Upper lobe of right lung (tissue), 1 donor: ENCODE measurements at places on chromosomes 2 and 18. TPM values are rescaled to one million over a fixed set of nuclear protein-coding genes. Genes with fewer than 3 reads are reported as not detected.
A peak's percentile ranks its signal among the peaks of the same experiment; 100 is the strongest.

Gene EPG5
- total RNA-seq: 38.5 TPM

Gene NT5DC4
- total RNA-seq: not detected

Gene TCF23
- total RNA-seq: not detected

Gene RUFY4
- not detected for total RNA-seq

Gene OR6B2
- not detected for total RNA-seq

DNA sequence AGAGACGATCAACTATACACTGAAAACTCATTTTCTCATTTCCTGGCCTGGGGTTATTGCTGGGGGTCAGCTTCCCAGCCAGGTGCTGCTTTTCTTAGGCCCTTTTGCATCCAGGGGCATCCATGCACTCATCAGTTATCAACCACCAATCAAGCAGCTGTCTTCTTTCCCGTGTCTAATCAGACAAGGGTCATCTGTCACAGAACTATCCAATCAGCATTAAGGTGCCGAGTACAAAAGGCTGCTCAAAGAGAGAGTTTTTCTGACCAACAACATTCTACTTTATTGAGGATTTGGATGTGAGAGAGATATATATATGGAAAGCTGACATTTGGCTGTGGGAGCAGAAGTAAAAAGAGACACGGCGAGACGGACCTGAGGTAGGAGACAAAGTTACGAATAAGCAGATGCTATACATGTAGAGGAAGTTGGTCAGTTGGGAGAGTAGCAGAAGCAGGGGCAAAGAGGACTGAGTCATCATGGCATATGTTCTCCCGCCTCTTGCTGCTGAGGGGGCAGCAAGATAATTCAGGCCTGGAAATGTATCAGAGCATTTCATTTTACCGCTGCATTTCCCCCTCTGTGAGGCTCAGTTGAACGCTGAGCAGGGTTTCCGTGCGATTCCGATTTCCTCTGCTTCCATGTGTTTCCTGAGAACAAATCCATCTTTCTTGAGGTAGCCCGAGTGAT is 129.3 kb downstream of the NUP35 start:
- no peaks in the 10 kb centered on the region for H3K27me3 ChIP-seq
- H3K4me3 ChIP-seq: no peak overlapping the region
- no peaks in the 10 kb centered on the region for H3K4me1 ChIP-seq
- no peaks in the 10 kb centered on the region for H3K36me3 ChIP-seq

GRCh38 chr2:159366538-159366937 is 80.0 kb upstream of the WDSUB1 start:
- H3K4me1 ChIP-seq: no peaks in the 10 kb centered on the region
- no peak overlapping the region for H3K4me3 ChIP-seq
- H3K27ac ChIP-seq: no peak overlapping the region
- H3K27me3 ChIP-seq: no peaks in the 10 kb centered on the region

- no peak for DNase-seq
- peaks cover 7% of the 10 kb centered on the region for H3K4me1 ChIP-seq
- no peaks in the 10 kb centered on the region for H3K27me3 ChIP-seq
- no peak overlapping the region for H3K4me3 ChIP-seq
- no peak overlapping the region for H3K27ac ChIP-seq
Measured at GRCh38 chr18:78245451-78245850, 734.2 kb upstream of the SALL3 start.

- H3K4me1 ChIP-seq: no peaks in the 10 kb centered on the region
- DNase-seq: no peak
- no peaks in the 10 kb centered on the region for H3K27me3 ChIP-seq
- no peak overlapping the region for H3K4me3 ChIP-seq
- no peak overlapping the region for H3K27ac ChIP-seq
- H3K36me3 ChIP-seq: no peaks in the 10 kb centered on the region
Measured at GRCh38 chr2:216520112-216520511, 21.5 kb downstream of the RPL37A start.

- peak; percentile 73 for DNase-seq
- peaks cover 6% of the 10 kb centered on the region for H3K4me1 ChIP-seq
- no peak overlapping the region for H3K4me3 ChIP-seq
- H3K27ac ChIP-seq: no peak overlapping the region
- no peaks in the 10 kb centered on the region for H3K27me3 ChIP-seq
Measured at GRCh38 chr2:119282996-119283511, 59.4 kb downstream of the STEAP3 start.

DNA sequence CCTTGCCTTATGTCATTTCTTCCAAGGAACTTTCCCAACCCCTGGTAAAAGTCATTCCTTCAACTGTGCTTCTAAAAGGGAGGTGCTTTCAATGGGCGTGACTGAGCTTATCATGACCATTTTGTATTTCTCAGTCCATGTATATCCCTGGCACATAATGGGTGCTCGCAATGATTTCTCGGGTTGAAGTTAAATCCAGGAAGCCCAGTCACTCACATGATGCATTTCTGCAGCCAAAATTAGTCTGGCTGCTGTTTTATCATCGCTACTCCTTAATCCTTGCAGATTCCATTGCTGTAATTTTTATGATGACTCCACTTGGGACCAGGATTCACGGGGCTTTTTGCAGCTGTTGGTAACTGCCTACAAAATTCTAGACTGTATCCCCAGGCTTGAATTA is 25.9 kb upstream of the RFX8 start:
- H3K36me3 ChIP-seq: no peaks in the 10 kb centered on the region
- DNase-seq: no peak
- H3K4me3 ChIP-seq: no peak overlapping the region
- no peaks in the 10 kb centered on the region for H3K27me3 ChIP-seq
- H3K27ac ChIP-seq: no peak overlapping the region

DNA sequence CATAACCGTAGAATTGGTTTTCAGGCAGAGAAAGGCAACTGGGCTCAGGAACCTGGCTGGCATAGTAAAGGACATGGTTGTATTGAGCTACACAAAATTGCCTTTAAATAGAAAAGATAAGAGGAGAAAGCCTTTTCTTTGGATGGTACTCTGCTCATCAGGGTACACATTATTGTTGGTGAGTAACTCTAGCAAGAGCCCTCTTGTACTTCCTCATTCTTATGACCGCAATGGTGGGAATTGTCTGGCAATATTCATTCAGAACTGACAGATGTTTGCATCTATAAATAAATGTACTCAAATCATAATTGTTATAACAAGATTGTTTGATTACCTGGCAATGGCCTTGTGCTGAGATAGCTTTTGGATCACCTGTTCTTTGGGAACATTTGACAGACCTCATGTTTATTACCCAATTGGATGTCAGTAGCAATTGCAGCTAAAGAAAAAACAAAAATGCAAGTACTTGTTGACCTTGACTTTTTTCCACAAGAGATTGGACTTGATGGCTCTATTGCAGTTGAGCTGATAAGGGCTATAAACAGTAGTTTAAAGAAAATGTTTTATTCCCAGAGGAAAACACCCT is 43.9 kb downstream of the MEIS1 start:
- no peak for DNase-seq
- no peak overlapping the region for H3K27ac ChIP-seq
- H3K4me3 ChIP-seq: no peak overlapping the region
- no peaks in the 10 kb centered on the region for H3K27me3 ChIP-seq
- no peaks in the 10 kb centered on the region for H3K36me3 ChIP-seq

DNA sequence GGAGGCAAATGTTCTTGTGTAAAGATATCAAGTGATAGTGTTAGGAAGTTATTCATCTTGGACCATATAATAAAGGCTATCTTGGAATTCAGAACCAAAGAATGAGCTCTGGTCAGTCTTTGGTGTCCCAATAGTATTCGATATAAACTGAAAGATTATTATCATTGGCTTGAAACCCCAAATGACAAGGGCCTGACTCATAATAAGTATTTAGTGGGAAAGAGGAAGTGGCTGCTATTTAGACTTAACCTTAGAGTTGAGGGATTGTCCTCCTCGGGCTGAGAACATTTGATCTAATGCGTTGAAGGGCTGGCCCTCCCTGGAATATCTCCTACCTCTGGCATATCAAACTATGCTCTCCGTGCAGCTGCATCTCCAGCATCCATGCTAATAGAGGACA is 67.5 kb downstream of the CDH20 start:
- H3K4me3 ChIP-seq: no peak overlapping the region
- H3K27ac ChIP-seq: no peak overlapping the region
- no peaks in the 10 kb centered on the region for H3K36me3 ChIP-seq
- no peaks in the 10 kb centered on the region for H3K27me3 ChIP-seq
- DNase-seq: no peak

GRCh38 chr2:230422149-230422548 is 6.1 kb downstream of the SP100 start:
- H3K27ac ChIP-seq: no peak overlapping the region
- peaks cover 92% of the 10 kb centered on the region for H3K4me1 ChIP-seq
- H3K4me3 ChIP-seq: no peak overlapping the region
- peaks cover 5% of the 10 kb centered on the region for H3K36me3 ChIP-seq
- DNase-seq: no peak

DNA sequence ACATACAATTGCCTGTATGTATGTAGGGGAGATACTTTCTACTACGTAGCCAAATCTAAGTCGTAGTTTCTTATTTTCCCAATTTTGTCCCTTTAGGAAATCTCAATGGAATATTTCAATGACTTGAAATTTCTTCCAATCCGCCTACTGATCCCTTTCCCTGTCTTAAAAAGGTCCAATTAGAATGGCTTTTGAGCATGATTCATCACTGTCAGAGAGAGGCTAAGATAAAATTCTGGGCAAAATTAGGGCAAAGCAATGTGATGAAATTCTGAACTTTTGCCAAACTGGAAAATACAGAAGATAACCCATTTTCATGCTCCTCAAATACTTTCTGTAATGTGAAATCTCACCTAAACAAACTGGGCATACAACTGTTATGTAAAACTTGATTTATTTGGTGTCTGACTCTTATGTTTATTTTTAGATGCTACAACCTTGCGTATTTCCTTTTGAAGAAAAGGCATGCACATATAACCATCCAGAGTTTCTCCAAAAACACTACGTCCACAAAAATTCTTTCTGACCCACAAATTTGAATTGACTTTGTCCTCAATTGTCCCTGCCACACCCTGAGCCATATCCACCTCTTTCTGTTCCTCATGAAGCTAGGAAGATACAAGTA is 147.1 kb downstream of the IKZF2 start:
- H3K36me3 ChIP-seq: no peaks in the 10 kb centered on the region

DNA sequence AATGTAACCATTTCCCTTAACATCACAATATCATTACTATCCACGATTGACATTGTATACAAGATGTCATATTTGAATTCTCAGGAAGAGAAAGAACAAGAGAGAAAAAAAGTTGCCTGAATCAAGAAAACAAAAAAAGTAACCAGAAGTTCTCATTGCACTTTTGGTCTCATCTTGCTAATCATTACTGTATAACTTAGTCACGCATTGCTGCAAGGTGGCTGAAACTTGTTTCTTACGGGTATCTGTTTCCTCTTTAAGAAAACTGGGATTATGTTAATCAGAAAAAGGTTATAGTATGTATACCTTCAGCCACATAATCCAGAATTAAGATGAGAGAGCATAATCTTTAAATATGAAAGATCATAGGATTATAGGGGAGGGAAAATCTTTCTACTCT is 639.7 kb upstream of the SYT4 start:
- H3K4me3 ChIP-seq: no peak overlapping the region
- H3K4me1 ChIP-seq: no peaks in the 10 kb centered on the region
- H3K27me3 ChIP-seq: no peaks in the 10 kb centered on the region
- no peak overlapping the region for H3K27ac ChIP-seq
- no peaks in the 10 kb centered on the region for H3K36me3 ChIP-seq

DNA sequence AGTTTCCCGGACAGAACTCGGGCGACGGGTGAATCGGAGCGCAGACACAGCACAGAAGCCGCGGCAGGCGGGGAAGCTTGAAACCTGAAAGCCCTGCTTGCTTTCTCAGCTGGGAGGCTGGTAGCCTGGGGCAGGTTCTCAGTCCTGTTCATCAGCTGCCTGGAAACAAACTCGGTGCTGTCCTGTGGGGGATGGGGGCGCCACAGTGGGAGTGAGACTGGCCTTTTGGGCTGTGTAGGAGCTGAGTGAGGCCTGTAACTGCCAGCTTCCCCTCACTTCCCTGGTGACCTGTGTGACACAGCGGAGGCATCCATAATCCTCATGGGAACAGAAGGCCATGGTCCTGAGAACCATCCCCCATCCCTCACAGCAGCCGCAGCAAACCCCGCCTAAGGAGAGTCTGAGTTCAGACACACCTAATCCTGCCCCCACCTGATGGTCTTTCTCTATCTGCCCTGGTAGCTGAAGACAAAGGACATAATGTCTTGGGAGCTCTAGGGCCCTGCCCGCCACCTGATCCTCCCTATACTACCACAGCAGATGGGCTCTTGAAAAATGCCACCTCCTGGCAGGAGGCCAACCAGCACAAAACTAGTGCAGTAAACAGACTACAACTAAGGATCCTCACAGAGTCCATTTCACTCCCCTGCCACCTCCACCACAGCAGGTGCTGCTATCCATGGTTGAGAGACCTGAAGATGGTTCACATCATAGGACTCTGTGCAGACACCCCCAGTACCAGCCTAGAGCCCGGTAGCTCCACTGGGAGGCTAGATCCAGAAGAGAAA is 52.7 kb upstream of the LDLRAD4 start:
- no peaks in the 10 kb centered on the region for H3K4me1 ChIP-seq
- H3K4me3 ChIP-seq: no peak overlapping the region
- H3K27ac ChIP-seq: no peak overlapping the region
- no peak for DNase-seq
- H3K36me3 ChIP-seq: no peaks in the 10 kb centered on the region
- no peaks in the 10 kb centered on the region for H3K27me3 ChIP-seq

DNA sequence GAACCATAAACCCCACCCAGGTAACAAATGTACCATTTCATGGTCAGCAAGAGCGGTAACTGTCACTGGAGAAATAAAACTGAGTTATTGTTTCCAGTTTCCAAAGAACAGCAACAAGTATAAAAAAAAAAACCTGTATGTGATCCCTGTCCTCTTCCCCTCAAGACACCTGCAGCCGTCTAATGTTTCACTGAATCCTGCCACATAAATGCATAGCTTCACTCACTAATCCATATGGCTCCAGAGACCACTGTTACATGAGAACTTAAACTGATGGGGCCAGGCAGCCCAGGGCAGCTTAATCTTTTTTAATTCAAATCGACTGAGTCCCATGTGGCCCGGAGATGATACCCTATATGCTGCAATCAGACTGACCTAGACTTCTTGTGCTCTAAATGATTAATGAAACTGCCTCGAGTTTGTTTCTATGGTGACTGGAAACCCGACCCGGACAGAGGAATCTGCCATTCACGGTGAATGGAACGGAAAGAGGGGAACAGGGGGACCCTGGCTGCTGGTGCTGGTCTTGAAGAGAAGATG is 60.9 kb upstream of the SIX2 start:
- no peaks in the 10 kb centered on the region for H3K36me3 ChIP-seq
- no peaks in the 10 kb centered on the region for H3K4me1 ChIP-seq
- DNase-seq: no peak
- H3K27me3 ChIP-seq: peaks cover 6% of the 10 kb centered on the region
- H3K27ac ChIP-seq: no peak overlapping the region

- no peak overlapping the region for H3K4me3 ChIP-seq
- no peaks in the 10 kb centered on the region for H3K36me3 ChIP-seq
- peak overlapping the region; percentile 31 for H3K27ac ChIP-seq
Measured at GRCh38 chr2:227796045-227796711, 17.5 kb upstream of the CCL20 start.

- no peak overlapping the region for H3K4me3 ChIP-seq
- DNase-seq: no peak
- H3K4me1 ChIP-seq: no peaks in the 10 kb centered on the region
- H3K27me3 ChIP-seq: no peaks in the 10 kb centered on the region
- no peaks in the 10 kb centered on the region for H3K36me3 ChIP-seq
- no peak overlapping the region for H3K27ac ChIP-seq
Measured at GRCh38 chr2:174645296-174645695, 47.7 kb upstream of the WIPF1 start.

GRCh38 chr2:181354626-181355025 is 102.6 kb upstream of the ITGA4 start:
- H3K27ac ChIP-seq: no peak overlapping the region
- DNase-seq: no peak
- no peak overlapping the region for H3K4me3 ChIP-seq
- no peaks in the 10 kb centered on the region for H3K4me1 ChIP-seq

GRCh38 chr2:18345848-18346247 is 214.6 kb downstream of the RDH14 start:
- no peaks in the 10 kb centered on the region for H3K36me3 ChIP-seq
- no peaks in the 10 kb centered on the region for H3K27me3 ChIP-seq
- H3K27ac ChIP-seq: peak overlapping the region; percentile 61
- DNase-seq: peak; percentile 68
- H3K4me3 ChIP-seq: no peak overlapping the region
